ENCODE measurements at places on chromosomes 4 and X. TPM values are rescaled to one million over a fixed set of nuclear protein-coding genes. Genes with fewer than 3 reads are reported as not detected.
A peak's percentile ranks its signal among the peaks of the same experiment; 100 is the strongest.

GRCh38 chrX:149630681-149631233 is 835 bp downstream of the TMEM185A start:
- no peak for DNase-seq

DNA sequence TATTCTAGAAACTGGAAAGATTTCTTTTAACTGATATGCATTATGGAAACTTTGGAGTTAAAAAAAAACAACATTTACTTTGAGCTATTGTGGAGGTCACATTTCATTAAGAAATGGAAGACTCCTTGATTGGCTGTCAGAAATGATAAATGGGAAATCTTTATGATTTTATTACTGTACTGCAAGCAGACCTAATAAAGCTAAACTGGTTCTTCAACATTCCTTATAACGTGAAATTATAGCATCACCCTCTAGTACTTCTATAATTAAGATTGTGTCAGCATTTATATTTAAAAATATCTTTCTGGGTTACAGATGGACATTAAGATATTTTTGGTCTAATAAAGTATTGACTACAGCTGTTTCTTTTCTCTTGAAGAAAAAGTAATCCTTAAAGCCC is 213.8 kb upstream of the PACRGL start:
- no peak for DNase-seq

DNA sequence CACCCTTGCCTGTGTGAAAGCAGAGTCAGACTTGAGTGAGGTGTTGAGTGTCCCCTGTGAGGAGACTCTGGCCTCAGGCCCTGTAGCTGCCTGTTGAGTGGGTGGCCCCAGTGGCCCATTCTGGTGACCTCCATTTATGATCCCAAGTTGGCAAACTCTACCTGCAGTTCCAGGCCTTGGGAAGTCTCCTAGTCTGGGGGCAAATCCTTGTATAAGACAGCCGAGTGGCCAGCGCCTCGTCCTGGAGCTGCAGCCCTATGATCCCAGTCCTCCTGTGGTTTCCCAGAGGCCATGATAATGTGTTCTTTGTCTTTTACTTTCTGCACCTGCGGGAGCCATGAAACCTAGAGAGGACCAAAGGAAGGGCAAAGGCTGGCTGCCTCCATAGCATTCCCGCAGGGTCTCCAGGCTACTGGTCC is 58.7 kb downstream of the NBDY start:
- no peak for DNase-seq

DNA sequence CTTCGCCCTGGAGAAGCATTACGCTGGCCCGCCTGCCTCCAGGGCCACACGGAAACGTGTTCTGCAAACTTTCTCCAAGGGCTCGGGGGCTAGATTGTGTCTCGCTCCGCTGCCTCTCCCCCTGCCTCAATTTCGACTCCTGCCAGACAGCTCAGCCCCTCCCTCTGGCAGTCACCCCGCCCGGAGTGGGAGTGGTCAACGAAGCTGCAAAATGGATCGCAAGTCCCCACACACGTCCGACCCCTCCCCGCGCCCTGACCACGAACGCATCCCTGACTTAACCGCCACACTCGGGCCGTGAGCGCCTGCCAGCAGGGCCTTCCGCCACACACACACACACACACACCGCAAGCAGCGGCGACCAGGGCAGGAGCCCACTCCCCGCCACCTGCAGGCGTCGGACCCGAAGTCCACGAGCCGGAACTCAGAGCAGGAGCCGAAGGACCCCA is 47.0 kb upstream of the NKAP start:
- DNase-seq = no peak

The TMEM31 gene
- total RNA-seq = 0.74 TPM

- no peak for DNase-seq
Measured at GRCh38 chr4:79607979-79608378, 200.0 kb upstream of the GK2 start.

GRCh38 chr4:23333556-23333945 is 556.3 kb downstream of the PPARGC1A start:
- DNase-seq = no peak

DNA sequence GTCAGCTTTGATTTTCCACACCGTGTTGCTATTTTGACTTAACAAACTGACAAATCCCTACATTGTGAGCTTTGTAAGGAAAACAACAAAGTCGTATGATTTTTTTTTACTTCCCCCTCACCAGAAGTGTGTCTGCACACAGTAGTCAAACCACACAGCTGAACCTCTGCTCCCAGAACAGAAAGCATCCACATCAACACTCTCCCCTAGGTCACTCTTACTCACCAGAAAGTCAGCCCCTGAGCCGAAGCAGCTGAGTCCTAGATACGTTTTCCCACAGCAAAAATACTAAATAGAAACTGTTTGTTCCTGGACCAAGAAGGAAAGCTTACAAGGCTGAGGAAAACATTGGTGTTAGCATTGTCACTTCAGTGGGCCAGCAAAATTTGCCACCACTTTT is 305.7 kb downstream of the DHX15 start:
- DNase-seq = no peak

The ATOH1 gene
- not detected for total RNA-seq

- DNase-seq = no peak
Measured at GRCh38 chr4:3821580-3822229, 55.5 kb downstream of the ADRA2C start.

DNA sequence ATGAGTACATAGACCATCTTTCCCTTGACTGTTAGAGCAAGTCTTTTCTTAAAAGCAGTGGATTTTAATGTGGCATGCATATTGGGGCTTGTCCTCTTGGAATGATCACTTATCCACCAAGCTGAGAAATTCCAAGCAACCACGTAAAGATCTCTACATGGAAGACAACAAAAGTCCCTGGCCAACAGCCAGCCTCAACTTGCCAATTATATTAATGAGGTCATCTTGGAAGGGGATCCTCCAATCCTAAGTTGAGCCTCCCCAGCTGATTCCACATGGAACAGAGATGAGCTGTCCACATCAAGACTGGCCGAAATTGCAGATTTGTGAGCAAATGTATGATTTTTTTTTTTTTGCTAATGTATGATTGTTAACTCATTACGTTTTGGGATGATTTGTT is 20.6 kb upstream of the FTHL17 start:
- no peak for DNase-seq

GRCh38 chrX:80285131-80285773 is 135.0 kb upstream of the TENT5D start:
- DNase-seq = no peak

The PTTG2 gene
- not detected for total RNA-seq

DNA sequence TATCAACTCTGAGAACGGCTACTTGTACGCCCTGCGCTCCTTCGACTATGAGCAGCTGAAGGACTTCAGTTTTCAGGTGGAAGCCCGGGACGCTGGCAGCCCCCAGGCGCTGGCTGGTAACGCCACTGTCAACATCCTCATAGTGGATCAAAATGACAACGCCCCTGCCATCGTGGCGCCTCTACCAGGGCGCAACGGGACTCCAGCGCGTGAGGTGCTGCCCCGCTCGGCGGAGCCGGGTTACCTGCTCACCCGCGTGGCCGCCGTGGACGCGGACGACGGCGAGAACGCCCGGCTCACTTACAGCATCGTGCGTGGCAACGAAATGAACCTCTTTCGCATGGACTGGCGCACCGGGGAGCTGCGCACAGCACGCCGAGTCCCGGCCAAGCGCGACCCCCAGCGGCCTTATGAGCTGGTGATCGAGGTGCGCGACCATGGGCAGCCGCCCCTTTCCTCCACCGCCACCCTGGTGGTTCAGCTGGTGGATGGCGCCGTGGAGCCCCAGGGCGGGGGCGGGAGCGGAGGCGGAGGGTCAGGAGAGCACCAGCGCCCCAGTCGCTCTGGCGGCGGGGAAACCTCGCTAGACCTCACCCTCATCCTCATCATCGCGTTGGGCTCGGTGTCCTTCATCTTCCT is 2.7 kb downstream of the PCDH10 start:
- DNase-seq = peak; percentile 51

DNA sequence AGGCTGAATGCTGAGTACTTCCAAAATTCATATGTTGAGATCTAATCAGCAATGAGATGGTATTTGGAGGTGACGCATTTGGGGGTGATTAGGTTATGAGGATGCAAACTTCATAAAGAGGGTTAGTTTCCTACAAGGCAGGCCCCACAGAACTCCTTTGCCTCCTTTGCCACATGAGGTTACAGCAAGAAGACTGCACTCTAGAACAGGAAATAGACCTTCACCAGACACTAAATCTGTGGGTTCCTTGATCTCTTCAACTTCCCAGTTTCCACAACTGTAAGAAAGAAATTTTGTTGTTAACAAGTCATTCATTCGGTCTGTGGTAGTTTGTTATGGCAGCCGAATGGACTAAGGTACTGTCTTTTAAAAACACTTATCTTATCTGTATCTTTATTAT is 681.9 kb upstream of the HS3ST1 start:
- no peak for DNase-seq

- no peak for DNase-seq
Measured at GRCh38 chr4:13706120-13706519, 78.6 kb upstream of the BOD1L1 start.

GRCh38 chr4:130359542-130359941 is 1263.6 kb downstream of the C4orf33 start:
- DNase-seq = no peak

- DNase-seq = no peak
Measured at GRCh38 chrX:148530464-148531077, 30.2 kb downstream of the AFF2 start.

DNA sequence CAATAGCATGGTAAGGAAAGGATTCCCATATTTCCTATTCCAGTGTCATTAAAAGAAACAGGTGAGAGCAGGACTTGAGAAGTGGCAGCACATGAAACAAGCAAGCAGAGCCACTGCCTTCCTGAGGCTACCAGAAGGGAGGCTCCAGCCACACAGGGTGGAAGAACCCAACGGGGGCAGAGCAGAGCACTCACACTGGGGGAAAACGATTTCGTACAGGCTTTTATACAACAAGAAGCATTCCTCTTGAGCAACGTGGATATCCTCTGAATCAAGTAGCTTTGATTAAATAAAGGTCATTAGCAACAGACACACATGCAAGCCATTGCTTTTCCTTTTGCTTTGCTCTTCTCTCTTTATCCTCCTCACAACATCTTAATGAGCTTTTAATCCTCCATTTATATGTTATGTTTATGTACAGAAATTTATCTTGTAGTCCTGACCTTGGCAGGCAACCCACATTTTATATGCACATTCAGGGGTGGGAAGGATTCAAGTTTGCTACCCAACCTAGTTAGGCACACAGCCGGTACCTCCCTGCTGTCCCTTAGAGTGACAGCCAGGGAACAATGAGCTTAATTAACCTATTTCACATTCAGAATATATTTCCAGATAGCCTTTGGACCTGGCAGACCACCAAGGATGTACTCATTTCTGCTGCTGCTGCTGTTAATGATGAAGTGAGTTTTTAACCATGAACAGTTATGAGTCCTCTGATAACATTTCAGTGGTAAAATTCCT is 202.1 kb downstream of the ARHGAP24 start:
- no peak for DNase-seq

GRCh38 chrX:51922561-51922960 is 29.1 kb downstream of the MAGED1 start:
- no peak for DNase-seq

GRCh38 chr4:5708449-5709206 is at the start of gene EVC2:
Gene EVC2, minus strand, starts transcription at chr4:5708559. Its CDS starts 46 bp downstream, at chr4:5708513.
- peak; percentile 81 for DNase-seq

GRCh38 chrX:72609313-72609712 is 36.7 kb upstream of the HDAC8 start:
- no peak for DNase-seq

- DNase-seq = no peak
Measured at GRCh38 chr4:114378305-114378903, 220.2 kb upstream of the UGT8 start.

DNA sequence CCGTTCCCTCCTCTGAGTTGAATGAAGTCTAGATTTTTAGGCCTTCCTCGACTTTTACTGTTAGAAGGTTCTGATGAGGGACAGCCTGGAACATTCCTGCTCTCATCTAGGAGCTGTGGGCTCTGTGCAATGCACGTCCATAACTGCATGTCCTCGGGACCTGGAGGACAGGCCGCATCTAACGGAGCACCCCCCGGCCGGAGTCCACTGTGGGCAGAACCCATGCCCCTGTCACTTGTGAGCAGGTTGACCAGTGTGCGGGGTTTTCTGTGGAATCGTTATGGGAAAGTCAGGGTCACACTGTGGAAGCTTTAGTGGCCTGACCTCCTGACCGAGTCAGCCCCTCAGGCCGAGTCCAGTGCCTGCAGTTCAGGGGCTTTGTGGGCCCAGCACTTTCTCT is 19.3 kb upstream of the TADA2B start:
- DNase-seq = no peak

- DNase-seq = no peak
Measured at GRCh38 chr4:149795256-149795655, 20.4 kb downstream of the IQCM start.

The RHOH gene
- total RNA-seq = 0.29 TPM

GRCh38 chrX:95974096-95974470 is 710.6 kb upstream of the DIAPH2 start:
- DNase-seq = no peak

All from mesothelial cell of epicardium (in vitro differentiated cells).